LoVo (cell line): ENCODE measurements at places on chromosomes 3 and 15.

DNA sequence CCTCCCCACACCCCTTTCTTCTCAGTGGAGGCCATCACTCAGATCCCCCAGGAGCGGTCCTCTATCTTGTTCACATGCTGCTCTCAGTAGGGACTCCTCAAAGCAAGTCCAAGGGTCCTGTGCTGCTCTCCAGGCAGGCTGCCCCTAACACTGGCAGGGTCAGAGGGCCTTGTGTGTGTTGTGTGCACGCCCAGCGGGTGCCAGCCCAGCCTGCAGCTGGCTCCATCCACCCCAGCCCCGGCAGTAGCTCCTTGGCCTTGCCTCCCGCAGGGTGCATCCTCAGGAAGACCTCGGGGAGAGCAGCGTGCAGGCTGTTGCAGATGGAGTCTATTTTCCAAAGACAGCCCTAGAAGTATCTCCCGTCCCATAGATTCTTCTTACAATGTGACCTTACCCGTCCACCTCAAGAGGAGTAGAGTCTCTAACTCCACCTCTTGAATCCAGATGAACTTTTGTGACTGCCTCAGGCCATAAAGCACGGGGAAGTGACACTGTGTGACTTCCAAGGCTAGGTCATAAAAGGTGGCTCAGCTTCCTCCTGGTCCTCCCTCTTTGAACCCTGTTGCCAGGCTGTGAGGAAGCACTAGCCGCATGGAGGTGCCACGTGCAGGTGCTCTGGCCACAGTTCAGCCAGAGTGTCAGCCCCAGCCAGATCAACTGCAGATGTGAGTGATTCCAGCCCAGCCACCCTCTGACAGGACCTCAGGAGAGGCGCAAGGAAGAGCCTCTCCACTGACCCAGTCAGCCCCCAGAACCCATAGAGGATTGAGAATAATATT lies 531.6 kb downstream of the SHQ1 start:
- DNase-seq: no peak

GRCh38 chr3:5020242-5020722 lies 41.0 kb downstream of the BHLHE40 start:
- no peak for DNase-seq

- no peak for DNase-seq
Measured at GRCh38 chr3:183244219-183244618, 8.8 kb upstream of the B3GNT5 start.

DNA sequence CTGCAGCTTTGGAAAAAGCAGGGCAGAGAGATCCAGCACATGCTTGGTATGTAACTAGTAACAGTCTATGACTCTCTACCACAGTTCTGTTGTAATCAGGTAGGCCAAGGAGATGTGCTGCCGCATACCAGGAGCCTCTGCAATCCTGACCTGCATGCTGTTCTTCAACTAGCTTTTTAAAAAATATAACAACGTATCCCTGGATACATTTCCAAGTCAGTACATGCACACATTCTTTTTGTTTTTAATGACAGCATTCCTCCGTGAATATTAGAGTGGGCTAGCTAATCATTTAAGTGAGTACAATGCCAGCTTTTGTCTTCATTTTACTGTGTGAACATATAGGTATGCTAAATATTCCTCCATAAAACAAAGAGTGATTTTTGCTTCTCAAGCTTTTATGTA lies 437.8 kb downstream of the RBMS3 start:
- DNase-seq: peak; percentile 2

DNA sequence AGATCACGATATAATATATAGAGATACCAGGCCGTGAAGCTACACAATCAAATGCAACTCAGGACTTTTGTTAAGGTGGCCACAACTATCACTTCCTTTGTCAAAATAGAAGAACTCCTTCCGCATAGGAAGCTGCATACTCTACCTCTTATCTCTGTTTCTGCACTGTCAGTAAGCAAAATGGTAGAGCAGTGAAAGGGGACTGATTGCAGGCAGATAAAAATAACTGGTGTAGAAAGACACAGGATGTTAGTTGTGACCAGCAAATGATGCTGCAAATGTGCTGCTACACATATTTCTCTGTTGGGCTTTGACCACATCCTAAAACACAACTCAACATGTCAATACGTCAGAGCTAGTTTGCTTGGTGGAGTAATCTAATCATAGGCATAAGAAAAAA lies 16.3 kb upstream of the TRAT1 start:
- DNase-seq: no peak

- DNase-seq: no peak
Measured at GRCh38 chr3:57927916-57928315, 80.3 kb upstream of the FLNB start.

GRCh38 chr3:55870594-55870993 lies 383.5 kb upstream of the WNT5A start:
- no peak for DNase-seq

GRCh38 chr3:104556372-104557078 lies 810.2 kb upstream of the ALCAM start:
- DNase-seq: no peak

DNA sequence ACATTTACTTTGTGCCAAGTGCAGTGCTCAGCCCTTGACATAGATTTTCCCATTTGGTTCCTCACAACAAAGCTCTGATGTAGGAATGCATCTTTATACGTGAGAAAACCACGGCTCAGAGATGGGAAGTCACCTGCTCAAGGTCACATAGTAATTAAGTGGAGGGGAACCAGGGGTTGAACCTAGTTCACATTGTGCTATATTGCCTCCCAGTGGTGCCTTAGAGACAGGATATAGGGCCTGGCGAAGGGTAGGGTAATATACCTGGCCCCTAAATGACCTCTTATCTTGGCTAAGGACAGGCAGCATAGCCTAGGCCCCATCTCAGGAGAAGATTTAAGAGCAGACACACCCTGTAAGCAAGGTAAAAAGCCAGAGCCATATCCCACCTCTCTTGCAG lies 71.5 kb downstream of the FOXP1 start:
- no peak for DNase-seq

- DNase-seq: no peak
Measured at GRCh38 chr3:193078996-193079753, 161.5 kb upstream of the MB21D2 start.

DNA sequence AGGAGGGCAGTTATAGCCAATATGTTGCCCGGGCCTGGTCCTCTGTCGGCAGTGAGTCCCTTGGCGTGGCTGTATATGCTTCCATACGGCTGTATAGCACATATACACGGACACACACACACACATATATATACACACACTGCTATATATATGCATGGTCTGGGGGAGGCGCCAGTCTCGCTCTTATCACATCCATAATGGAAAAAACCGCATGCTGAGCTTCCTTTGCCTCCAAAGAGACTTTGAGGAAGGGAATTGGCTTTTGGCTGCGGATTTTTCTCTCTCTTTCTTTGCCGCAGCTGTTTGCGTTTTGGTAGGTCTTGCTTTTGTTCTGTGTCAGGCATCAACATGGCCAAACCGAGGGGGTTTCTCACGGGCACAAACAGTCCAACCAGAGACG lies 11.3 kb upstream of the TMEM115 start:
- DNase-seq: no peak

DNA sequence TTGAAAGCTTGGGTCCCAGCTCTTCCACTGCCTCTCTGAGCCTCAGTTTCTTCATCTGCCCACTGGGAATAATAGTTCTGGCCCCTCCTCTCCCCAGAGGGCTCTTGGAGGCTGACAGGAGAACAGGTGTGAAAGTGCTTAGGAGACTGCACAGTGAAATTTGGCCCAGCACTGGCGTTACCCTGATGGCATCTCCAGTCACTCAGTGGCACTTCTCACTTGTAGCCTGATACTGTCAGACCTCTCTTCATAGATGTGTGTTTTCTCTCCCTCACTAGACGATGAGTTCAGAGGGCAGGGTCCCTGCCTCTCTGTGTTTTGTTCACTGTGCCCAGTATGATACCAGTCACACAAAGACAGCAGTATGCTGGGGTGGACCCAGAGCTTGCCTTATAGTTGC lies 22.2 kb upstream of the IGDCC3 start:
- no peak for DNase-seq

DNA sequence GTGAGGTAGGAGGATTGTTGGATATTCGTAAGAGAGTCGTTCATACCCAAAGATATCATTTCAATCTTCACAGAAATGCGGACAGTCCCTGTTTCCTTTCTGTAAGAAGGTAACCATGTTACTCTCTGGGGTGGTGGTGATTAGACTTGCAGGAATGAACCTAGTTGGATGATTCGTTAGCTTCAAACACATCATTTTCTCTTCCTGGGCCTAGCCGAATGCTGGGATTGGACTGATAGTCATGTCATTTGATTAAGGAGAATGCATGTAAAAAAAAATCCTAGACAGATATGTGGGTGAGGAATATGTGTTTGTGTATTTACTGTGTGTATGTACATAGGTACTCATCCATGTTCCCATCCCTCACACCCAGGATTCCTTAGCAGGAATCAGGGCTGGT lies 12.4 kb downstream of the SLCO3A1 start:
- no peak for DNase-seq
